Amniotic stem cell (primary cell): ENCODE measurements at places on chromosomes 2 and 18.

GRCh38 chr2:31322371-31322770, 88.4 kb downstream of the EHD3 start:
- peak; percentile 15 for DNase-seq

GRCh38 chr2:176821350-176821749, 391.2 kb upstream of the HNRNPA3 start:
- DNase-seq: no peak

DNA sequence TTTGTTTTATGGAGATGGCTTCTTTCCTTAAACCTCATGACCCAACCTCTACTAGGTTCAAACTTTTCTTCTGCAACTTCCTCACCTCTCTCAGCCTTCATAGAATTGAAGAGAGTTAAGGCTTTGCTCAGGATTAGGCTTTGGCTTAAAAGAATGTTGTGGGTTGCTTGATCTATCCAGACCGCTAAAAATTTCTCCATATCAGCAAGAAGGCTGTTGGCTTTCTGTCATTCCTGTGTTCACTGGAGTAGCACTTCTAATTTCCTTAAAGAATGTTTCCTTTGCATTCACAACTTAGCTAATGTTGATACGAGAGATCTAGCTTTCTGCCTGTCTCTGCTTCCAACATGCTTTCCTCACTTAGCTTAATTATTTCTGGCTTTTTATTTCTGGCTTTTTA, 58.1 kb upstream of the KYNU start:
- DNase-seq: no peak

DNA sequence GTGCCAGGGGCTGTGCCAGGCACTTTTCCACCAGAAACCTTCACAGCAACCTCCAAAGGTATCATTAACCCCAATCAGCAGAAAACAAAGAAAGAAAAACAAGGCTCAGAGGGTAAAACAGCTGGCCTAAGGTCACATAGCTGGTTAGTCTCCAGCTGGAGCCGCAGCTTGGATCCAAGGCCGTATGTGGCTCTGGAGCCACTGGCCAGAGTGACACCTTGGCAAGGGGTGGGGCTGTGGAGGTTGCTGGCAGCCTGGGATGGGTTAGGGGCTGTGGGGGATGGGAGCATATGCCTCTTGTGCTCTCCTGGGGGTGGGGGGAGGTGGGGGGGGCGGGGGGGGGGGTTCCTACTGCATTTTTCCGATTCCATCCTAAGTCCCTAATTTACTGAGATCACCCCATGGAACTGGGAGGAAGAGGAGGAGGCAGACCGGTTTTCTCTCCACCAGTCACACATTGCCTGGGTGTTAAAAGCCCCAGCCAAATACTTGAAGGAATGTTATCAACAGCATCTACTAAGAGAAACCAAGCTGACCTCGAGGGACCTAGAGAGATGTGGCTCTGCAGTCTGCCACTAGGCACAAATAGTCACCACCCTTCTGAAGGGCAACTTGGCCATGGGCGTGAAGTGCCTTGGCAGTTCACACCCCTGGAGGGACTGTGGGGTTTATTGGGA, 8.0 kb downstream of the HAAO start:
- no peak for DNase-seq
